ENCODE measurements at places on chromosomes 5 and 9.

- DNase-seq, result no peak
These were observed 12.6 kb downstream of the DIRAS2 start for GRCh38 chr9:90629991-90630390.

DNA sequence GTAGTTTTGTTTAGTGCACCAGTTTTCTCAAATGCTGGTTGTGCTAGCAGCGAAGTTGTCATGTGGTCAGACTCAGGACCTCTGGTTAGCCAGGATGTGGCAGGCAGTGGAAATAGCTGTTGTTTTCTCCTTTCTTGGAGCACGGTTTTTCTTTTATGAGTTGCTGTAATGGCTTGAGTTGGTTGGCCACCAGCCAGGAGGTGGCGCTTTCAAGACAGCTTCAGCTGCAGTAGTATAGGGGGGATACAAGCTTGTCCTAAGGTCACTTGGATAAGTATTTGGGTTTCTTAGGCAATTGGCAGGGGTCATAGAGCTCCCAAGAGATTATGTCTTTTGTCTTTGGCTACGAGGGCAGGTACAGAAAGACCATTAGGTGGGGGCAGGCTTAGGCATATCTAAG is 274.2 kb upstream of the TARS1 start:
- DNase-seq, result no peak

DNA sequence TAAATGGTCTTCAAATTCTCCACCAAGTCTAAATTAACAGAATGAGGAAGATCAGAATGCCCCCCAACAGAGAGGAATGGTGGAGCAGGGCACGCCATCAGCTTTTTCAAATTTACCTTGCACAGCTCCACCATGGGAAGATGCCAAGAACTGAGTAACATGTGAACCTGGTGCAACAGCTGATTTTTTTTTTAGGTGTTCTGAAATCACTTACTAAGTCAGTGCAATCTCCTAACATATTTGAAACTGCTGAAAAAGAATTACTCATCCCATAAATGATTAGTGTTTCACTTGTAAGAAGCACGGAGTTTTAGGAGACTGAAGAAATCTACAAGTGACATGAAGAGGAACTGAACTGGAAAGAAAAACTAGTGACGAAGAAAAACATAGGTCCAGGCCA is 5.1 kb downstream of the TMEM245 start:
- DNase-seq, result no peak

DNA sequence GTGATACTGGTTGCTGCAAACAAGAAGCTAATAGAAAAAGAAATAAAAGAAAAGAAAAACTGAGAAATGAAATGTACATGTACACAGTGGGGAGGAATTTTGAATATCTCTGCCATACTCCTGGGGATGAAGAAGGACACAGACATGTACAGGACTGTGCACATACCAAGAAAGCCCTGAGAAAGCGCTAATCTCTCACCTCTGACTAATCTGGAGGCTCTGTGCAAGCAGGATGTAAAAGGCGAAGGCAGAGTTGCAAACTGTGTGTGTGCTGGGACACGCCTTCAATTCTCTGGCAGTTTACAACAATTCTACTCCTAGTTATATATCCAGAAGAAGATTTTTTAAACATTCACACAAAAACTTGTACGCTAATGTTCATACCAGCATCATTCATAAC is 211.4 kb downstream of the KIAA0825 start:
- DNase-seq, result no peak

DNA sequence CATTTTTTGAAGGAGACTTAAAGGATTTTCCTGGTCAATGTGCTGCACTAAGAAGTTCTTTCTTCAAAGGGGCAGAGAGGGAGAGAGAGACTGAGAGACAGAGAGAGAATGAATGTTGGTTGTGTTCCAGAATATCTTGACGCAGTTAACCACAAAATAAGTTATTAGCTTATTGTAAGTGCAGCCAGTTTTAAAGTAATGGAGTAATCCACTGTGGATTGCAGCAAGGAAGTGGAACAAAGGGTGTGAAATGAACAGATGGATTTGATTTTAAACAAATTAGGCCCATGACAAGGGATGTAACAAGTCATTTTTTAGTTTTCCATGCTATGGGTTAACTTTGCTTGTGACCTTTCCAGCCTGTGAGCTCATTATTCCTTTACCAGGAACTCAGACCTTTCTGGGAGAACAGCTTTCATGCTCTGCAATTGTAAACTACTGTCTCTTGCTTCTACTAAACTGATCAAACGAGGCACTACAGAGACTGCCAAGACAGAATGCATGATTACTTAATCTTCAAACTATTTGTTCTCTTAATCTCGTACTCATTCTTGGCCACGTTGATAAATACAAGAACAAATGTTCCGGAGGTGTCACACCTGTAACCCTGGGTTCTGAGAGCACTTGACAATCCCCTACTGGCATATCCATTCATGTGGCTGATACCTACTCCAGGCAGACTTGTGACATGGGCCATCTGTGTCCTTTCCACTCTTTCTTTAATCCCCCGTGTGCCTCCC is 131.1 kb downstream of the TLE1 start:
- no peak for DNase-seq

DNA sequence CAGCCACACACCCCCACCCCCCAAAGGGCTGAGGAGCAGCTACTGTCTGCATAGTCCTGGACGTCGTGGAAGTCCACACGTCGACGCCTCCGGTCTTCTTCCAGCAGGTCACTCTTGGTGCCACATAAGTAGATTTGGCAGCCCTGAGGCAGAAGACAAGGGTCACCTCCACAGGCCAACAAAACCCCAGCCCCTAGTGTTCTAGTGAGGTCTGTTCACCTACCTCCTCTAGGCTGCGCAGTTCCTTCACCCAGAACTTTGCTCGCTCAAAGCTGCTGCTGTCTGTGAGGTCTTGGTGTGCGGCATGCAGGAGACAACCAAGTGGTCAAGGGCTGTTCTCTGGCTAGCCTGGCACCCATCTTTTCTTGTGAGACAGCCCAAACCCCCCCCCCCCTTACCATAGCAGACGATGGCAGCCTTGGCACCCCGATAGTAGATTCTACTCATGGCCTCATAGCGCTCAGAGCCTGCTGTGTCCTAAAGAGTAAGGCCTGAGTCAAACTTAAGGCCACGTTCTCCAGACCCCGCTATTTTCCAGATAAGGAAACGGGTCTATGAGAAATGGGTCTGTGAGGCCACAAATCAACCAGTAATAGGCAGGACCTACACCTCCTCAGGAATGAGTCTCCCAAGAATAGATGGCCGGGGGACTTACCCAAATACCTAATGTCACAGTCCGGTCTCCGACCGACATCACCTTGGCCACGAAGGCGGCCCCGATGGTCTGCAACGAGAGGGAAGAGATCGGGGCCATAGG is 987 bp downstream of the RAB24 start:
- DNase-seq, result no peak

- no peak for DNase-seq
These were observed 19.2 kb upstream of the ANKRD18A start for GRCh38 chr9:38639577-38639940.

DNA sequence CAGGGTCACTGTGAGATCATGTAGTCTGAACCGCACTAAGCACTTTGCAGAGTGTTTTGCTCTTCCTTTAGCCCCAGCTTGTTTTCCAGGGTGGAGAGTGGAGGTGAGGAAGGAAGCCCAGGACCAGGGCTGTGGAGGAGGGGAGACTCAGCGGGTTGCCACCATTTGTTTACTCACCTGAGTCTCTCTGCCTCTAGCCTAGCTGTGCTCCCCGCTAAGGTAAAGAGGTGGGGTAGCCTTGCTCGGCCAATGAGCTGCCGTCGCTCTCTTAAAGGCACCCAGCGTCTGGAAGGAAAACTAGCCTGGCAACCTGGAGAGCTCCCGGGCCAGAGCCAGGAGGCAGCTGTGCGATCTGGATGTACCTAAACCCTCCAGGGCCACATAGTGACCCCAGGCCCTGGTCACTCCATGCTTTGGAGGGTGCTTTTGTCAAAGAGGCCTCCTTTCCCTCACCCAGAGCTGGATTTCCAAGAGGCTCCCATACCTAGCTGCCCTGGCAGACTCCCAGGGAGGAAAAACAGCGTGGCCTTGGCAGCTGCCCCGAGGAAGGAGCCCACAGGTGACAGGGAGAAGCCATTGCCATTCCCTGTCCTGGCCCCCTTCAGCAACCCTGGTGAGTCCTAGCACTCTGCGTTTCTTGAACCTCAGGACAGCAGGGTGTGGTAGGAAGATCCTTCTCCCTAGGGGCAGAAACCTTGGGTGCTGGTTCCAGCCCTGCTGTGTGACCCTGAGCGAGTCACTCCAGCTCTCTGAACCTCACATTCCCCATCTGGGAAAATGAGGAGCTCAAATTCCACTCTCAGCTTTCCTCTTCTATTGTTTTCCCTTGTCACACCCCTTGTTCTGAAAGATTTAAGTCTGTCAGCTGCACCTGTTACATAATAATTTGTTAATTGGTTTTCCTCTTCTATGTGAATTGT is 42.4 kb upstream of the LARP1 start:
- no peak for DNase-seq

- DNase-seq, result no peak
These were observed 17.3 kb upstream of the TGFBI start for GRCh38 chr5:136011414-136012001.

DNA sequence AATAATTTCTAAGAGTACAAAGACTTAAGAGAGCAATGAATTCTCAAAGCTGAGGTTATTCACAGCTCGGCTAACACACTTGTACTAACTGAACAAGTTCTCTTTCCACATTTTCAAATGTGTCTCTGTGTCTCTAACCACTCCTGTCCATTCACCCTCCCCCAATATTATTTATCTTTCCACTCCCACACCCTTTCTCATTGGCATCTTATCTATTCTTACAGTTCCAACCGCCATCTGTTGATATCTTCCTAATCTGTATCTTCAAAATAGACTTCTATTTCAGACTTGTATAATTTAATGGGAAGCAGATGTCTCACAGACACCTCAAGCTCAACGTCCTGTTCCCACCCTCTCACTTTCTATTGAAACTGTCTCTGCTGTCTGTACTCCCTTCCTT is 205.9 kb downstream of the ANXA1 start:
- no peak for DNase-seq

- no peak for DNase-seq
These were observed 303.9 kb upstream of the DAP start for GRCh38 chr5:11064763-11065450.

DNA sequence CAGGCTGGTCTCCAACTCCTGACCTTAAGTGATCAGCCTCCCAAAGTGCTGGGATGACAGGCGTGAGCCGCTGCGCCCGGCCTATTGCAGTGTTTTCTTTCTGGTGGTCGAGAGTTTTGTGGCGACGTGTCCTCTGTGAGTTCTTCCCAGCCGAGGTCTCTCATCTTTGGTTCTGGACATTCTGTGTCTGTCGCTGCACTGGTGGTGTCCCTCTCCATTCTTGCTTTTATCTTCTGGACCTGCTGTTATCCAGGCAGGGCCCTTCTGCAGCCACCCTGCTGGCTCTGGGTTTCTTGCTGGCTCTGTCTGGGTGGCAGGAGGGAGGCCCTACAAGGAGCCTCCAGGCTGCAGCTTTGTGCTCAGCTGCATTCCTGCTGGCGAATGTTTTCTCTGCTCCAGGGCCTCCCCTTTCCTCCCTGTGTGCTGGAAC is 49.1 kb upstream of the EXOC3 start:
- no peak for DNase-seq

- DNase-seq, result peak; percentile 43
These were observed 47.8 kb downstream of the ANXA2R start for GRCh38 chr5:42992088-42992879.

DNA sequence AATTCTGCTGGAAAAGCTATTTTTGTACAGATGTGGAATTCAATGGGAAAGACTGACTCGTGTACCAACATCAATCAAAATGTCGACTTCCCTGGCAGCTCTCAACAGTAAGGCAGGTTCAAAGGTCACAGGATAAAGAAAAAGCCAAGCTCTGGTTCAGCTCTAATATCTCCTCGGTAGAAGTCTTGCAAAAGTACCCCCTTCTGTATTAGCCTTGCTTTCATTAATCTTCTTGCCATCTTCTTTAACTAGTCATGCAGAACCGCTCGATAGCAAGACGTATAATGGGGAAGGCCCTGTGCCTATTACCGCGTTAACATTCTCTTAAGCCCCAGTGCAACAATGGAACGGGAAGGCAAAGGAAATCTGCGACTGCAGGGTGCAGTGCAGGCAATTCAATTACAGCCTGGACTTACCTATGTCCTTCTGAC is 201.2 kb downstream of the GAPVD1 start:
- DNase-seq, result no peak

GRCh38 chr9:21154018-21154608 is 12.3 kb downstream of the IFNA21 start:
- no peak for DNase-seq

- no peak for DNase-seq
These were observed 144.8 kb downstream of the PDZD2 start for GRCh38 chr5:31783731-31784130.

- no peak for DNase-seq
These were observed 88.0 kb downstream of the SEMA6A start for GRCh38 chr5:116486588-116486987.

- no peak for DNase-seq
These were observed 9.3 kb downstream of the OR1N2 start for GRCh38 chr9:122562134-122562760.

- DNase-seq, result no peak
These were observed 494 bp downstream of the CDKN2AIPNL start for GRCh38 chr5:134411228-134411545.

DNA sequence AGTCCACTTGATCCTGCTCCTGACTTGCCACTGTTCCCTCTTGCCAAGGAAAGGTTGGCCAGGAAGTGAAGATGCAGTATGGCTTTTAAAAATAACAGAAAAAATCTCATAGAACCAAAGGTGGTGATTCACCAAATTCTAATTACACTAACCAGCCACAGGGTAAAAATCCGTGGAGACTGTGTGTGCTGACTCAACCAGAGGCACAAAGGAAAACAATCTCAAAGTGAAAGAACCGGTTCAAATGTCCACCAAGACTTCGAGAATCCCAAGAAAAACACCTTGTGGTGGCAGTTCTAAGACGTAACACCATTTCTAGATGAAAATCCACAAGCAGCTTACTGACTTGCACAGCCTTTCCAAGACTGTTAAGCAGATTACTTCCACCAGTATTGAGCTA is 279.1 kb downstream of the TLE1 start:
- no peak for DNase-seq

GRCh38 chr5:72351376-72351775 is 31.2 kb downstream of the PTCD2 start:
- no peak for DNase-seq

DNA sequence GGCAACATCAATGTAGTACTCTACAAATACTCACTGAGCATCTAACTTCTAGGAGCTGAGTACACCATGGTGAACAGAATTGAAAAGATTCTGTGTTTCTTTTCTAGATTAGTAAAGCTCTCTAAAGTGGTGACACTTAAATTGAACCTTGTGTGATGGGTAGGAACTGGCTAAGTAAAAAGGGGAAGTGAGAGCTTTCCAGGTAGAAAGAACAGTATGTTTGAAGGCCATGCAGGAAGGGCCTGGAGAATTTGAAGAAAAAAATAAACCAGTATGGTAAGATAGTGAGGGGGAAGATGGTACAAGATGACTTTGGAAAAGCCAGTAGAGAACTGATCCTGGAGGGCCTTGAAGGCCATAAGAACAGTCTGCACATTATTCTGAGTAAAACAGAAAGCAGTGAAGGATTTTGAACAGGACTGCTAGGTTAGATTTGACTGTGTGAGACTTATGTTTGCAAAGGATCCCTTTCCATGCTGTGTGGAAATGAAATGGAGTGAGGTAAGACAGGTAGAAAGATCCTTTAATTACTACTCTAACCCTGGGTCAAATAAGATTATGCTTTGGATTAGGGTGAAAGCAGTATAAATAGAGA is 46.7 kb upstream of the UBQLN1 start:
- DNase-seq, result no peak

All from GM18507 (cell line).